ENCODE measurements at places on chromosomes 5 and 9. TPM values are rescaled to one million over a fixed set of nuclear protein-coding genes. Genes with fewer than 3 reads are reported as not detected.

ERBIN gene
- 42.6 TPM for total RNA-seq

SH3GL2 gene
- total RNA-seq: not detected

HRH2 gene
- total RNA-seq: 11.8 TPM

TENT4A gene
- 29.2 TPM for total RNA-seq

ANKRD34B gene
- total RNA-seq: not detected

GRCh38 chr5:67509402-67510186, 313.0 kb upstream of the CD180 start:
- no peaks in the 10 kb centered on the region for H3K27me3 ChIP-seq
- H3K27ac ChIP-seq: no peak overlapping the region
- peaks cover 28% of the 10 kb centered on the region for H3K4me1 ChIP-seq
- no peaks in the 10 kb centered on the region for H3K36me3 ChIP-seq
- DNase-seq: no peak

DNA sequence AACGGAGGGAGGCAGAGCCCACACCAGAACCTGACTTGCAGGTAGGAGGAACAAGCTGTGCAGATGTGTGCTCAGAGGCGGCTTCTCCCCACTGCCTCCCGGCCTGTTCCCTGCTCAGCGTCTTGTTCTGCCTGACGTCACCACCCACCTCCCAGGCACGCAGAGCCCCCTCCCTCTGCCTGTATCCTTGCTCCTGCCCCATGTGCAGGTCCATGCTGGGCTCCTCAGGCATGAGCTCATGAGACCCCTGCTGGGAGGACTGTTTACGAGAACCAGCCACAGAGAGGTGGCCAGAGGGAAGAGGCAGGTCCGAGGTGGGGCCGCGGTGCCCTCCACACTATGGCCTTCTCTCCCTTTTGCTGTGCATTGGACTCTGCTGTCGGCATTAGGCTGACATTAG, 45.5 kb downstream of the SLC6A3 start:
- H3K27me3 ChIP-seq: peaks cover 20% of the 10 kb centered on the region
- no peak overlapping the region for H3K27ac ChIP-seq
- no peak overlapping the region for H3K4me3 ChIP-seq
- no peak for DNase-seq

DNA sequence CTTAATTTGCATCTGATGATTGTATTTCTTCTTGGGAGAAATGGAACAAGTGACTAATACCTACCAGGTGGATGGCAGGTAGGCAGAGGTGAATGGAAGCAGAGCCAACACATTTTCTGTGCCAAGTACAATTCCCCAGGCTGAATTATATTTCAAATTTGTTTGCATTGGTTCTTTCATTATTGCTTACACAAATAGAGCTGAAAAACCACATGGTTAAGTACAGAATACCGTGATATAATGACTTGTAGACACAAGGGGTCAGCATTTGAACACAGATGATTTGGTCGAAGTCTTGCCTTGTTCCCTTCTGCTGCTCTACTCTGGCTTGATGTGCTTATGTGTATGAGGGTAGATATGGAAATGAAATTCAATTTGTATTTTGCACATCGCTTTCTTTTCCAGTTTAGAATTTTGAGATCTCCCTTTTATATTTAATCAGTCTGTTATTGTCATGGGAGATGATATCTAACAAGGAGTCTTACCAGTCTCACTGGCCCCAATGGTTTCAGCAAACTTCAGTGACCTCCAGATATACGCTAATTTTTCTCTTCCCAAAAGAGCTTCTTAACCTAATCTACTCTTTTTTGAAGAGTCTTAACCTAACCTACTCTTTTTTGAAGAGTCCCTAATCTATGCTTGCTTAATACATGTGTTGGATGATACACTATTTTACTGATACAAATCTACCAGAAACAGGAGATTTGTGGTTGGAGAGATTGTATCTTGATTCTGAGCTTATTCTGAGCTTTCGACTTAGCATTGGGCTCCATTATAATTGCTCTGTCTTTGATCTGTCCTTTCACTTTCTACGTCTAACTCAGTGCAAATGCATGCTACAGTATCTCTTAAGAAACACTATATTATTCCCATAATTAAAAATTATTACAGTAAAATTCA, 88.1 kb downstream of the PCSK1 start:
- DNase-seq: no peak
- H3K4me1 ChIP-seq: peaks cover 27% of the 10 kb centered on the region
- H3K4me3 ChIP-seq: no peak overlapping the region
- no peaks in the 10 kb centered on the region for H3K36me3 ChIP-seq
- H3K27me3 ChIP-seq: peaks cover 26% of the 10 kb centered on the region
- no peak overlapping the region for H3K27ac ChIP-seq

DNA sequence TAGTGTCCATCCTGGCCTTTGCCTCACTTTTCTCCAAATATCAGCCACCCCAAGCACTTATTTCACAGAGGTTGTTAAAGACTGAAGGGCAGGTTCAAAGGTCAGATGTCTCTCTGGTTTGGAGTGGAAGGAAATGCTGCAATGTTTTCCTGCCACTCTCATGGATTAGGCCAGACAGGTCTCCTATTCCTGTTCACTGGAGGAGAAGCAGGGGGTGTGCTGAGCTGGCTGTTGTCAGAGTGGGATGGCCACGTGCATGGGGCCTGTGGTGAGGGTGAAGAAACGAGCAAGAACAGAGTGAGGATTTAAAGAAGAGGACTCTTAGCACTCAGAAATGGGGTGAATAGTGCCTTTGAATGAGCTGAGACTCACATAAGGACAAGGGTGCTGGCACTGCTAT, 6.7 kb downstream of the TMEM8B start:
- no peak overlapping the region for H3K4me3 ChIP-seq
- no peaks in the 10 kb centered on the region for H3K27me3 ChIP-seq
- H3K27ac ChIP-seq: no peak overlapping the region
- no peaks in the 10 kb centered on the region for H3K36me3 ChIP-seq
- H3K4me1 ChIP-seq: peaks cover under 1% of the 10 kb centered on the region

DNA sequence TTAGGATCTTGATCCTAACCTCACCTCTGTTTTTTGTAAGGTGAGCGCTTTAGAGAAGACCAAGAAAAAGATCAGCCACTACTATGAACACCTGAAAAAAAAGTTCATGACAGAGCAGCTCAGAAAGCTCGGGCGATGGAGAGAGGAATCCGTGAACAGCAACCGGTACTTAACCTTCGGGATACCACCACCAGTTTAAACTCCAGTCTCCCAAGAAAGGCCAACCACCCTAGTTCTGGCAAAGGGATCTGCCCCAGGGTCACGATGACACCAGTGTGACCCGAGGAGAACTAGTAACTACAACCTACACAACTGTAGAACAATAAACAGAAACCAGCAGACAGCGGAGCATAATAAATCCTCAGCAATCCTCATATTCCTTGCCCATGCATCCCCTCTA, 8.5 kb downstream of the C5orf52 start:
- H3K4me1 ChIP-seq: no peaks in the 10 kb centered on the region
- no peak for DNase-seq
- H3K36me3 ChIP-seq: no peaks in the 10 kb centered on the region
- no peaks in the 10 kb centered on the region for H3K27me3 ChIP-seq

Data from activated CD4-positive, alpha-beta memory T cell treated with anti-CD3 and anti-CD28 coated beads for 36 hours (primary cell).